CD4-positive, alpha-beta T cell treated with Interleukin-17A for 1 hour (primary cell): ENCODE measurements at places on chromosomes 6 and 20.

DNA sequence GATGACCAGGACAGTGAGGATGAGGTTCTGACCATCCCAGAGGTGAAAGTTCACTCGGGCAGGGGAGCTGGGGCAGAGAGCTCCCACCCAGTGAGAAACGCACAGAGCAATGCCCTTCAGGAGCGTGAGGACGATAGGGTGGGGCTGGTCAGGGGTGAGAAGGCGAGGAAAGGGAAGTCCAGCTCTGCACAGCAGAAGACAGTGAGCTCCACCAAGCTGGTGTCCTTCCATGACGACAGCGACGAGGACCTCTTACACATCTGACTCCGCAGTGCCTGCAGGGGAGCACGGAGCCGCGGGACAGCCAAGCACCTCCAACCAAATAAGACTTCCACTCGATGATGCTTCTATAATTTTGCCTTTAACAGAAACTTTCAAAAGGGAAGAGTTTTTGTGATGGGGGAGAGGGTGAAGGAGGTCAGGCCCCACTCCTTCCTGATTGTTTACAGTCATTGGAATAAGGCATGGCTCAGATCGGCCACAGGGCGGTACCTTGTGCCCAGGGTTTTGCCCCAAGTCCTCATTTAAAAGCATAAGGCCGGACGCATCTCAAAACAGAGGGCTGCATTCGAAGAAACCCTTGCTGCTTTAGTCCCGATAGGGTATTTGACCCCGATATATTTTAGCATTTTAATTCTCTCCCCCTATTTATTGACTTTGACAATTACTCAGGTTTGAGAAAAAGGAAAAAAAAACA is 16.6 kb upstream of the SLC22A1 start:
- DNase-seq, result no peak

GRCh38 chr20:22763257-22763906 is 179.0 kb upstream of the FOXA2 start:
- DNase-seq, result no peak

GRCh38 chr6:24650365-24650764 is 4.4 kb upstream of the KIAA0319 start:
- DNase-seq, result no peak

DNA sequence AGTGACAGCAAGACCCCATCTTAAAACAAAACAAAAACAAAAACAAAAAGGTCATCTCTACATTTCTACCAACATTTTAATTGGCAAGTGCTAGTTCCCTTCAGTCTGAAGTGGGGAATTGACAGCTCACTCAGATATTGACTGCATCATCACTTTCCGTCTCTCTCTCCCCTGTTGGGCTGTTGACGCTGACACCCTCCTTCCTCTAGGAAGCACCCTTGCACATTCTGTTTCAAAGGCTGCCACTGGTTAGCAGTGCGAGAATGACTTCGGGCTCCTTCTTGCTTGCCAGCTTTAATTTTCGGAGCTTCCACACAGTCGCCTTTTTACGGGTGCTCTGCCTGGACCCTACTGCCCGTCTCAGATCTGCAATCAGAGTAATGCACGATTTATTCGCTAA is 96.6 kb upstream of the INSM1 start:
- DNase-seq, result no peak

GRCh38 chr20:61251529-61252393 is at the start of gene CDH4:
CDH4 (plus strand) TSS chr20:61252261.
- no peak for DNase-seq

DNA sequence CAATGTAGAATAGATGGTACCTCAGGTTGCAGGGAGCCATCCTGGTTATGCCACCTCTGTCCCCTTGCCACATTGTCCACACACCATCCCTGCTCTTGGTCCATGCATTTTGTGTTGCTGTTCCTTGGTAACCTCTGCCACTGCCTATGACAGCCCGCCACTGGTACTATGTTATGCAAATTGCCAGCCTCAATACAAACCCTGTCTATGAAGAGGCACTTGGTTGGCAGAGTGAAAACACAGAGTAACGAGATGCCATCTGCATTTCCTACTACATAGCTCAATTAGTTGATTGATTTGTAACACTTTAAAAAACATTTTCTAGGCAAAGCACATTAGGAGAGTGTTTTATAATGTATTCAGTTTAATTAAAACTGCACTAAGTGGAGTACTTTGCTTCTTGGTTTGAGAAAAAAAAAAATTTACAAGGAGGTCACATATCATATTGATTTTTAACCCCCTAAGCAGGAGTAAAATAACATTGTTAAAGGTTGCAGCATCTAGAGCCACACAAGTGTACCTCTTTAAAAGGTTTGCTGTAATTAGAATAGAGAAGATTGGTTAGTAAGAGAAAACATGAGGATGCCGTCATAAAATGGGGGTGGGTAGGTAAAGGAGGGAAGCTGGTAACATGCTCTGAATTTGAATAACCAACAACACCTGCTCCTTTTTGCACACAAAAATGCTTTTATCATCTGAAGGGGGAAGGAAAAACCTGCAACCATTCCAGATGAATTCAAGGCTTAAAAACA is 817.1 kb downstream of the KIF16B start:
- no peak for DNase-seq

DNA sequence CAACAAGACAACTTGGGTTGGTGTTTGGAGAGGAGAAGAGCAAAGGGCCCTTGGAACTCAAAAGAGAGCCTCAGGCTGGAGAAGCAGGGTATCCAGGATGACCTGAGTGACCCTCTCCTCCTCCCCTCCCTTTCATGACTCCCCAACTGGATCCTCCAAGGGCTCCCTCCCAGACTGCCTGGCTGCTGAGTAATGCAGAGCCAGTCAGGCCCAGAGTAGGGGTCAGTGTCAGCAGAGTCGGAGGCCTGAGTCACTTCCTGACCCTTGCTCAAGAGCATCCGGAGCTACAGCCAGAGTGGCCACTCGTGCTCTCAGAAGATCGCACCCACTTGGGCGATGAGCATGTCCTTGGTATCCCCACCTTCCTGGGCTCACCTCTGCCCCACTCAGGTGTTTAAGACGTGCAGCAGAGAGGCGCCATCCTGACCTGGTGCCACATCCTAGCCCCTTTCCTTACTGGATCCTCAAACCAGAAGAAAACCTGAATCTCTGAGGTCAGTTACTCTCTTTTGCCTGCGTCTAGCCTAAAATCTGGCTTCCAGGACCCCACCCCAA is 2.8 kb upstream of the MAPK13 start:
- no peak for DNase-seq

- no peak for DNase-seq
These were observed 5.5 kb downstream of the ROMO1 start for GRCh38 chr20:35704514-35705261.

- no peak for DNase-seq
These were observed 12.8 kb upstream of the SPO11 start for GRCh38 chr20:57316795-57317201.

DNA sequence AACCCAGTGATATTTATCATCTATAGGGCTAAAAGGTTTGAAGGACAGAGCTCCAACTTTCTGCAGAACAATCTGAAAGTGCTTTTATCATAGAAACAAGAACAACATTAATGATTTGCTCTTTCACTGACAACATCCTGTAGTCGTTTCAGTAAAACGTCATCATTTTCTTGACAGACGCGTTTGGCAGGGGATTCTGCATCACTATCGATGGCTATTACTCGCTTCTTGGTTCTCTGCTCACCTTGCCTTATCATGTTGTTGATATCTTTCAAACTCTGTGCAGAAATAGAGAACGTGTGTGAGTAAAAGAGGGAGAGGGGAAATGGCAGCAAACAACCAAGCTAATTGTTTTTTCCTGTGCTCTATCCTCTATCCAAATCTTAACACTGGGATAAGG is 47.1 kb upstream of the SAMHD1 start:
- DNase-seq, result peak; percentile 44

DNA sequence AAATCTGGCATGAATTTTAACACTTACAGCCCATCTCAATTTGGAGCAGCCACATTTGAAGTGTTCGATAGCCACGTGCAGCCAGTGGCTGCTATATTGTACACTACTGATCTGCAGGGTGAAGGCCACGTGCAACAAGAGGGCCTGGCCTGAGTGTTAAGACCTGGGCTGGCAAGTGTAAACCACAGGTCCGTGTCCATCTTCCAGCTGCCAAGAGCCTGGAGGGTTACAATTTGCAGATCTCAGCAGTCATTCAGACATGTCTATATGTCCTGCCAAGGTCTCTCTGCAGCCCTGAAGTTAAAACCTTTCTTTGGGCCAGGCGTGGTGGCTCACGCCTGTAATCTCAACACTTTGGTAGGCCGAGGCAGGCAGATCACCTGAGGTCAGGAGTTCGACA is 14.1 kb downstream of the SGK2 start:
- DNase-seq, result no peak

DNA sequence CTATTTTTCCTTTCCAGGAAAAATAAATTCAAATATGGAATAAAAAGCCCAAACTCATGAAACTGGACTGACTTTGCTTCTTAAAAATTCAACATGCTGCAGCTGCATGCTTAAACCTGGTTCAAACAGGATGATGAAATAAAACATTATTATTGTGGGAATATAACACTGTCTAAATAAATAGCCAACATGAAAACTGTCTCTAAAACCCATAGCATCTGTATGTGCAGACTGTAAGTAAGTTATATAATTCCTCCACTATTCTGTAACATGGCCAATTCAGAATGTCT is 30.4 kb upstream of the AHI1 start:
- no peak for DNase-seq

DNA sequence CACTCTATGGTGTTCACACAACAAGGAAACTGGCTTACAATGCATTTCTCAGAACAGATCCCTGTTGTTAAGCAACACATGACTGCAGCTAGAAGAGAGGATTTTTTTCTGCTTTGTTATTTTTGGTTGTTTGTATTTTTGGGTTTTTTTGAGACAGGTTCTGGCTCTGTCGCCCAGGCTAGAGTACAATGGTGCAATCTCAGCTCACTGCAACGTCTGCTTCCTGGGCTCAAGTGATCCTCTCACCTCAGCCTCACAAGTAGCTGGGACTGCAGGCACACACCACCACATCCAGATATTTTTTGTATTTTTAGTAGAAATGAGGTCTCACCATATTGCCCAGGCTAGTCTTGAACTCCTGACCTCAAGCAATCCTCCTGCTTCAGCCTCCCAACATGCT is 12.7 kb downstream of the CD24 start:
- no peak for DNase-seq

- DNase-seq, result no peak
These were observed 61.8 kb upstream of the PLEKHG1 start for GRCh38 chr6:150537893-150538292.
